ENCODE measurements at places on chromosomes 6 and 20.

DNA sequence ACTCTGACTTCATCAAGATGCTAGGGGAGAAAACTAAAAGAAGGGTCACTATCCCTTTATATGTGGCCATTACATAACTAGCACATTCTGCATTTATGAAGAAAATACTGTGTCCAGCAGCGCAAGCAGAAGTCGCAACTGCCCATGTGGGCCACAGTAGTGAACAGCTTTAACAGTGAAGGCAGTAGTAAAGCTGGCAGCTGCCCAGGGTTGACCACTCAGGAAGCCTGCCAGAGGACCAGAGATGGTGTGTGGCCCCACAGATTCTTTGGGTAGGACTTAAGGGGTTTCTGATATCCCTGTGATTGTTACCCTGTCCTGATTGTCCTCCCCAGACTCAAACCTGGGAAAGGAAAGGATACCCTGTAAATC lies 88.3 kb upstream of the NT5E start:
- DNase-seq, result no peak

GRCh38 chr6:112311950-112312547 lies 35.1 kb upstream of the RFPL4B start:
- no peak for DNase-seq

DNA sequence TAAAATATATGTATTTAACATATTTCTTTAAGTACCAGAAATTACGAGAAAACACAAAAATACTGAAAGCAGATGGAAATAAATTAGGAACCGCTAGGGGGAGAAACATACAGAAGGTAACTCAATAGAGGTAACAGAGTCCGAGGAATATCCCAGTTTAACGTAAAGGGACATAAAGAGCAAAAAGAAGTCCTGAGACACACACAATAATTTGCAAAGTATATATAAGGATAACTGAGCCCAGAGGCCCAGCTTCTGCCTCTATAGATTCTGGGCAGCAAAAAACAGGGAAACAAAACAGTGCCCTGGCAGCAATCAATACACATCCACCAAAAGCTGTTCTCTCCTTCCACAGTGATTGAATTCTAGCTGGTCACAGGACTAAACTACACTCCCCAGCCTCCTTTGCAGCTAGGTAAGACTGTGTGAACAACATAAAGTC lies 15.1 kb downstream of the TBC1D32 start:
- DNase-seq, result no peak

DNA sequence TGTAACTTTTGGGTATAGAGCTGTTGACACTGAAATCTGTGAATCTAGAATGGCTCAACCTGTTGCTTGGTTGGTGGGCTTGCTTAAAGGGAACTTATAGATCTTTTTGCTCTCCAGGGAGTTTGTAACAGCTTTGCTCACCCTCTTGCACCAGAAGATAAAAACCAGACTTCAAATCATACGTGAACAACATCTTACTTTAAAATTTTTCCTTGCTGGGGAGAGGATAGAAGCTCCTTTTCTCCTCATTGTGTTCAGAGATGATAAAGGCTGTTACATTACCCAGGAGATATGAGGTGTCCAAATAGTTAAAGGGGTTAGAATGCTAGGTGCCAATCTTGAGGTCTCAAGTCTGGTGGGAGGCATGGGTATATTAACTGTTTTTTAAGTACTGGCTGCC lies 46.8 kb downstream of the RALGAPB start:
- no peak for DNase-seq

- DNase-seq, result no peak
These were observed 98.0 kb upstream of the JARID2 start for GRCh38 chr6:15147827-15148226.

- DNase-seq, result no peak
These were observed 350.9 kb upstream of the NRSN1 start for GRCh38 chr6:23775127-23775526.

DNA sequence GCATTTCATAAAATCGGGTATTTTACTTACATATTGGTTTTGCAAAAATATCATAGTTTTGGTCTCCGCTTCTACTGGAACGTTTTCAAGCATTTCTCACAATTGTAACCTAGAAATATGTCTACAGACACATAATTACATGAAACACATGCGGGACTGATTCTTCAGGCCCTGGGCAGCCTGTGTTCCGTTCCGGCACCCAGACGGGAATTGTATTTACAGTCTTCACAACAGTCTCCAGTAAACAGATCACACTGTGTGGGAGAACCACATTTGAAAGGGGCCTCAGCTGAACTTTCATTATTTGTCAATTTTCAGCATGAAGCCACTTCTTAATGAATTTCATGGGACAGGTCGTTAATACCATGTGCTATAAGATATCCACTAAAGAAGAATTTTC lies 196.9 kb downstream of the DST start:
- no peak for DNase-seq

DNA sequence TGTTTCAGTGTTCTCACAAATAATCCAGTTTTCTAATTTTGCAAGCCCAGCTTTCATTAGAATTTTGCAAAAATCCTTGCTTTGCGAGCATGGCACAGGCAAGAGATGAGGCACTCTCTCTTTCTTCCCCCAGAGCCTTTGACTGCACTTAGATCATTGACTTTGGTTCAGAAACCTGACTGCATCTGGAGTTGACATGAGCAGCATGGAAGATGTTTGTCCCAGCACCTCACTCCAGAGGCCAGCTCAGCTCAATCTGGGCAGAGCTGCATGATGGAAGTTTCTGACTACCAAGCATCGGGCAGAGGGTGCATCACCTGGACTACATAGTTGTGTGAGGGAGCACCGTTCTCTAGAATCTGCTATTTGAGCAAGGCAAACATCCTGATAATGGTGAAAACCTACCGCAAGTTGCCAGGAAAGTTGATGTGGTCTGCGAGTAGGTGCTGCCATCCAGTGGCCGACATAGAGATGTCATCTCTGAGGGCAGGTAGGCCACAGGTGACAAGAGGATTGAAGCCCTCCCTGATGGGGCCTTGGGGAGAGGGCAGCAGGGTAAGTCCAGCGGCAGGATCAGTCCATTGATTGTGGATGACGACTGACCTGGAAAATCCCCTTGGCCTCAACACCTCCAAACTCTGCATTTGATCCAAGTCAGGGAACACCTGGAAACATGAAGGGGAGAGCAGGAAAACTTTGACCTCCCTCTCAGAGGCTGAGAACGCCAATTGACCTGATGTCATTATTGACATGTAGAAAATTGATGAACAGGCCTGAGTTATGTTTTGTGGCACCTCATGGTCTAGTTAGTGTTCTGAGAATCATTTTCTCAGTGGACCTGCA lies 3.8 kb upstream of the LPA start:
- no peak for DNase-seq

- no peak for DNase-seq
These were observed 411.9 kb upstream of the SASH1 start for GRCh38 chr6:147930745-147931144.

- DNase-seq, result no peak
These were observed 93.3 kb downstream of the GPX5 start for GRCh38 chr6:28618898-28619555.

- DNase-seq, result no peak
These were observed 1.2 kb downstream of the TSBP1 start for GRCh38 chr6:32370505-32370904.

GRCh38 chr6:114100215-114100994 lies 129.5 kb upstream of the HDAC2 start:
- DNase-seq, result no peak

- no peak for DNase-seq
These were observed 779.3 kb upstream of the CITED2 start for GRCh38 chr6:140153703-140154102.

GRCh38 chr6:56540232-56541029 lies 102.3 kb downstream of the DST start:
- no peak for DNase-seq

DNA sequence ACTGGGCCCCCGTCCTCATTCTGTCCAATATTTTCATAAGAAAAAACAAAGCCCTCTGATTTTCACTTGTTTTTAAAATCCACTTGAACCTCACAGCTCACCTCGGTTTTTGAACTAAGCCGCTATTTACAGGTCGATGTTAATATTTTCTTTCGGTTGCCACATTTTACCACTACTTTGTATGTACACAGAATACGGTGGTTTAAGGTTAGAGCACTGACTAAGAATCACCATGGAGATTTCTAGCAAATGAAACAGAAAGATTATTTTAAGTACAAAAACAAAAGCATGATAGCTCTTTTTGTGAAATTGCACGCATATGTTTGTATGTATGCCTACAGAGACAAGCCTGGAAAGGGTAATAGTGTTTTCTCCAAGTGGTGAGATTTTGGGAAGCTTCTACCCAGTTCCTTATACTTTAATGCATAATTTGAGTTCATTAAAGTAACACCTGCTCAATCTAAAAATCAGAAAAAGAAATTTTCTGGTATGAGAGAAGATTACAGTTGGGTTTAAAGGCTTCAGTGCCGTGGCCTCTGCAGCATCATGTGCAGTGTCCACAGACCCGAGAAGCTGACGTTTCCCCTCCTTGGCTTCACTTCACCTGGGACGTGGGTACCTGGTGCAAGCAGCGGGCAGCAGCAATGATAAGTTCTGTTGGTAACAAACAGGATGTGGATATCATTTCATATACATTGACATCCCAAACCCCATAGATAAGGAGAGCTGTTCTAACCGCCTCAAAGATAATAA lies 144.0 kb downstream of the UST start:
- DNase-seq, result no peak

Measured in stimulated activated CD8-positive, alpha-beta memory T cell treated with anti-CD3 and anti-CD28 coated beads, Interleukin-12 subunit alpha, Interleukin-12 subunit beta, amount 100 ng/mL, for 4 hours (primary cell).